ENCODE measurements at places on chromosomes 2 and 18.

DNA sequence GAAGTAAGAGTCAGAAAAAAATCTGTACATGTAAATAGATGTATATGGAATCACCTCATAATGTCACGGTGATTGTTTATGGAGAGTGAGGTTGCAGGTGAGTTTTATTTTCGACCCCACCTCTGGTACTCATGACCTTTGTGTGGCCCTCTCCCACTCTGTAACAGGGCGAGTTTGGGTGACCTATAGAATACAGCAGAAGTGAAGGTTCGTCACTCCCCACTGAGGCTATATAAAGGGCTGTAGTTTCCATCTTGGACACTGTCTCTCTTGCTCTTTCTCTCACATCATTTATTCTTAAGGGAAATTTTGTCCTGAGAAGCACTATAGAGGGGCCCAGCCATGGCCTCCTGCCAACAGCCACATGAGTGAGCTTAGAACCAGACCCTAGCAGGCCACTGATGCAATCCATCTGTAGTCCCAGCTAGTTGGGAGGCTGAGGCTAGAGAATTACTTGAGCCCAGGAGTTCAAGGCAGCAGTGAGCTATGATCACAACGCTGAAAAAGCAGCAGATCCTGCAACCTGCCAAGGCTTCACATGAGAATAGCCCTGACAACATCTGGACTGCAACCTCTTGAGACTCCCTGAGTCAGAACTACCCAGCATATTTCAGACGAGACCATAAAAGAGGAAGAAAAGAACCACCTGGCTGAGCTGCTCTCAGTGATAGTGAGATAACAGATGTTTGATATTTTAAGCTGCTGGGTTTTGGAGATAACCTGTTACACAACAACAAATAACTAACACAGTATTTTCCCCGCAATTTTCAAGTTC, 74.3 kb upstream of the SLC1A4 start:
- no peak for DNase-seq

DNA sequence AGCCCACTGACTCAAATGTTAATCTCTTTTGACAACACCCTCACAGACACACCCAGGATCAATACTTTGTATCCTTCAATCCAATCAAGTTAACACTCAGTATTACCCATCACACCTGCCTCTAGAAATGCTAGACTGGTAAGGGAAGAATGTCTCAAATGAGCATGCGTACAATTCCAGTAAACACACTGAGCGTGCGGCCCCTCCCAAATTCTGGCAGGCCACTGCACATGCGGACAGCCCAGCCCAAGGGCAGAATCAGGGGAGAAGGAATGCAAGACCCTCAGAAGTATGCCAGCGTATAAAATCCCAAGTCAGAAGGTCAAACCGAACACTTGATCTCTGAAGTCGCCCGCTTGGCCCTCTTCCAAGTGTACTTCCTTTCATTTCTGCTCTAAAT, 7.6 kb upstream of the EMILIN2 start:
- no peak for DNase-seq

DNA sequence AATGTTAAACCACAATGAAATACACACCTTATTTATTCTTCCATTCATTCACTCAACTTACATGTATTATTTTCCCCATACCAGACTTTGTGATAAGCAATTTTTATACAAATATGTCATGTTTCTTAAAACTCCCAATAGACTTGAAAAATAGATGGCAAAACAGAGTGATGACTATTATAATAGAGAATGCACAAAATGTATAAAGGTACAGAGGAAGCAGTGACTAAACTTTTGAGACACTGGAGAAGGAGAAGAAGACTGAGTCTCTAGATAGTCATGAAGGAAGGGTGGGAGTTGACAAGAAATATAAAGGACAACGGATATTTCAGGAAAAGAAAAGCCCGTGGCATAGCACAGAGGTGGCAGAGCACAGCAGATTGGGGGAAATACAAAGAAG, 198.1 kb upstream of the SLC39A10 start:
- no peak for DNase-seq

- no peak for DNase-seq
These were observed 19.0 kb downstream of the VIL1 start for GRCh38 chr2:218437969-218438368.

- DNase-seq, result no peak
These were observed 166.7 kb downstream of the NCK2 start for GRCh38 chr2:105911425-105911824.

GRCh38 chr2:218927876-218928275, 31.6 kb upstream of the CDK5R2 start:
- DNase-seq, result no peak

DNA sequence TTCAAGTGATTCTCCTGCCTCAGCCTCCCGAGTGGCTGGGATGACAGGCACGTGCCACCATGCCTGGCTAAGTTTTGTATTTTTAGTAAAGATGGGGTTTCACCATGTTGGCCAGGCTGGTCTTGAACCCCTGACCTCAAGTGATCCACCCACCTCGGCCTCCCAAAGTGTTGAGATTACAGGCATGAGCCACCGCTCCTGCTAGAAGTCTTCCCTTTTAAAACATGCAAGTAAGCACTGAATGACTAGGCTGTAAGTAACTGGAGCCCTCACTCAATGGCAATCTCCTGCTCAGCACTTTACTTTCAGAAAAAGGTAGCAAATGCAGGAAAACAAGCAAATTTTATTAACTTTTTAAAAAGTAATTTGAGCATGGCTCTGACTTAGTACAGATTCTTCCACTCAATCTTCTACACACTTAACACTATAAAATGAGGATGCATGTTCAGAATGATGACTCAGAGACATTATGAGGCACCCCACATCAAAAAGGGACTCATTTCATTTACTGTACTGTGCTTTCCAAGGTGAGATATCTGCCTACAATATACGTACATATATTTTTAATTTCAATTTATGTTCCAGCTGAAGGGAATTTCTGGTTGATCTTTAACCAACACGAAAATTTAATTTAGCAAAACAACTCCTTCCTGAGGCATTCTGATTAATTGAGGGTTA, 6.6 kb upstream of the NCK2 start:
- DNase-seq, result no peak

- DNase-seq, result no peak
These were observed 12.1 kb downstream of the SP3 start for GRCh38 chr2:173953047-173953424.

- no peak for DNase-seq
These were observed 47.2 kb upstream of the REG3G start for GRCh38 chr2:78978340-78978739.

DNA sequence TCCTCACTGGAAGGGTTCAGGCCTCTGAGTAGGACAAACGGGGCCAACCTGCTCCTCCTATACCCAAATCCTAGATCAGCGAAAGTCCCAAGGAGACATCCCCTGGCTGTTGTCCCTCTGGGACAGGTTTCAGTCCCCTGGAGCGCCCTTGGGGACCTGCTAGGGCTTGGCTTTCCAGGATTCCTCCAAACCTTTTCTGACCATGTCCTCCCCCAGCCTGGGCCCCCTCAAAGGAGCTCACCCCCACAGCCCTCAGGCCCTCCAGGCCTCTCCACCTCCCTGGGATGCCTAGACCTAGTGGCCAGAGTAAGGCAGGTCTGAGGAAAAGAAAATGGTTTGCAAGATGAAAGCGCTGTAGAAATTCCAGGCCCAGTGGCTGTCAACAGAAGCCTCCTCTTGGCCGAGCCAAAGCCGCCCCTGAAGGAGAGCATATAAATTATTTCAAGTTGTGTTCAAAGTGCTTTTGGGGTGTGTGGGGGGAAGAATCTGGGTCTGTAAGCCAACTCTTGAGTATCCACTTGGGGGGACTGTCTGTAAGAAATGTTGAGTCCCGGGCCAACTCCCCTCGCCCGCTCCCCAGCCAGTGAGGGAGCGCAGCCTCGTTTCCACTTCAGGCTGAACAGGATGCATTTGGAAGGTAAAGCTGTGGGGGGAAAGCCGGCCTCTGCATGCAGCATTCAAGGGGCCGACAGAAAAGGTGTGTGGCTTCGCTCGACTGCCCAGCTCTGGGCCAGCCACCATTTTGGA, 158.6 kb downstream of the DYSF start:
- DNase-seq, result no peak

DNA sequence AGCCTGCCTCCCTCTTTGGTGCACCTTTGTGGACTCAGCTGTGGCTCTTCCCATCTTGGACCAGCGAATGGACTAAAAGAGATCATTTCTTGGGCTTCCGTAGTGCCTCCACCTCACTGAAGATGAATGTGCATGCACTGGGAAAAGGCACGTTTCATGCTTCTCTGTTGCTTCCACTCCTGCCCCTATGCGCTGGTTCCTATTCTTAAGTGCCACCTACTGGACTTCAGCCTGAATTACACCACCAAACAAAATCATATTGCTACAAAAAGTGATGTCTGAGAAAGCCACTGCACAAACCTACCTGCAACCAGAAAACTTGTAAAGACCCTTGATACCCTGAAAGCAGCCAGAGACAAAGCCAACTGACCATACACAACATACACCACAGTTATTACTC, 695.6 kb downstream of the TSN start:
- peak; percentile 29 for DNase-seq

GRCh38 chr2:15808204-15808910, 132.0 kb upstream of the MYCN start:
- DNase-seq, result peak; percentile 58

- no peak for DNase-seq
These were observed 76.1 kb upstream of the CAVIN2 start for GRCh38 chr2:191922736-191923651.

- DNase-seq, result no peak
These were observed 201.0 kb downstream of the NDUFA10 start for GRCh38 chr2:239824046-239824694.

DNA sequence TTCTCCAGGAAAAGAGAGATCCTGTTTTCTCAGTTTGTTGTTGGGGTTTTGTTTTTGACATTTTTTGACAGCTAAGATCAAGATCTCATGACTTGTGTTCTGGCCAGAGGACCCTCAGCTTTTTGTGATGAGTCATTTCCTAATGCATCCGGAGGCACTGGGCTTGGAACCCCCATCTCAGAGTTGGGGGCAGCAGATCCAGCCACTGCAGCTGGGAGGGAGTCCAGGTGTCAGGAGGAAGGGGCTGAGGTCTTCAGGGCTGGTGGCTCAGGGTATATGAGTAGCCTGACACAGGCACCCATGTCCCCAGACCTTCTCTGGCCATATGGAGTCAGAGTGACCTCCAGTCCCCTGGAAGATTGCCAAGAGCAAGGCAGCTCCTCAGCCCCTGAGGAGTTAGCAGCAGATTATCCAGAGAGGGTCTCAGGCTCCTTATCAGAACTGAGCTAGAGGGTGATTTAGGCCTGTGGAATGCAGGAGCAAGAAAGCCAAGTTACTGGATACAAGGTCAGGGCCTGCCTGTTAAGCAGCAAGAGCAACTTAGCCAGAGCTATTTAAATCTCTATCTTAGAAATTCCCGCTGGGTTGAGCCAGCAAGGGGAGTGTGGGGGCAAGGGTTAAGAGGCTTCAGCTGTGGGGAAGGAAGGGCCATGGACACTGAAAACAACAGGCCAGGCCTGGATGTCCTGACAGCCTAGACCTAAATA, 62.4 kb downstream of the TANC1 start:
- peak; percentile 67 for DNase-seq

DNA sequence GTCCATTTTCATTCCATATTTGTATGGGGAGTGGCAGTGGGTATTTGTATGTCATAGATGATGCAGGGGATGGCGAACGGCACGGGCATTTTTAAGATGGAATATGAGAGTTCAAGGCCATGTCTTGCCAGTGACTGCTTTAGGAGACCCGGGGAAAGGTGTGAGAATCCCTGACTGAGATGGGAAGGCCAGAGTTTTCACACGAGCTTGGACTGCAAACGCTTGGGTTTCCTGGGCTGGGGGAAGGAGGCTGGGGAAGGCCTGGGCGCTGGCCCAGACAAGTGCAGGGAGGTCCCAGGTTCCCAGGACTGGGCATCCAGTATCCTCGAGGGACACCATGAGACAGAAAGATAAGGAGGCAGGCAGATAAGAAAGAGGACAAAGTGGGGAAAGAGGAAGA, 35.2 kb downstream of the CNGA3 start:
- no peak for DNase-seq

- peak; percentile 12 for DNase-seq
These were observed 32.7 kb upstream of the SPRED2 start for GRCh38 chr2:65465124-65465523.

DNA sequence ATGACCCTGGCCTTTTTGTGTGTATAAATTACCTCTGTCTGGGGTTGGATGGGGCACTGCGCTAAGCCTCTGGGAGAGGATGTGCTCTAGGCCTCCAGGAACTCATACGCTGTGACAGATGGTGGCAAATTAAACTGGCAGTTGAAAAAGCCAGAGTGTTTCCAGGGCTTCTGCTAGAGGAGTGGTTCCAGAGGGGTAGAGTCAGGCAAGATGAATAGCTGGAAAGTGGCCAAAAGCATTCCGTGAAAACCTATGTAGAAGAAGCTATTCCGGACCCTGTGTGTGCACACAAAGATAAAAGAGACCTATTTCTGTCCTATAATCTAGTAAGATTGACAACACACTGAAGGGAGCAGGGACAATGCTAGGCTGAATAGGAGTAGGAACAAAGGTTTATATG, 84.8 kb downstream of the ACTR3 start:
- DNase-seq, result no peak

DNA sequence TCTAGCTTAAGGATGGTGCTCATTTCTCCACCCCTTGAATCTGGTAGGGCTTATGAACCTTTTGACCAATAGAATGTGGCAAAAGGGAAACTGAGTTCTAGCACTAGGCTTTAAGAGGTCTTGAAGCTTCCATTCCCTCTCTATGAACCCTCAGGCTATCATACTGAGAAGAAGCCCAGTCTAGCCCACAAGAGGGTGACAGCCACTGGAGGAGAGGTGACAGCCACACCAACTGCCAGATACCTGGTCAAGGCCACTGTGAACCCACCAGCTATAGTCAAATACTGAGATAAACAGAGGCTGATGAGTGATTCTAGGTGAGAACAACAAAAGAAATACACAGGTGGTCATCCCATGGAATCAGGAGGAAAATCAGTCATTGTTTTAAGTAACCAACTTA, 37.6 kb downstream of the NCKAP5 start:
- no peak for DNase-seq

- DNase-seq, result no peak
These were observed 91.7 kb upstream of the ASB18 start for GRCh38 chr2:236355911-236356310.

DNA sequence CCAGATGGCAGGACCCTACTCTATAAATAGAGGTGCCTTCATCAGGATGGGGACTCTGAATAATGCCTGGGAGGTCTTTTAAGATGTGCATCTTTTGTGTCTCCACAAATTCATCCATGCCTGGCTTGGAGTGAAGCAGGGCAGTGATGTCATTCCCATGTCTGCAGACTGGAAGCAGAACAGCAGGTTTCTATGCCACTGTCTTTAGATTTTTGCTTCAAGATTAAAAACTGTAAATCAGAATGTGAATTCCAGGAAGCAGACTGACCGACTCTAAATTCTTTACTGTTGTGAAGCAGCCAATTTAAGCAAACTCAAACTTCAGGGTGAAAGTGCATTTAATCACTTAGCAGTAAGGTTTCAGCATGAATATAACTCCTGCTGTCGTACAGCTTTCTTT, 159.3 kb downstream of the SCG2 start:
- peak; percentile 25 for DNase-seq

Data from fibroblast of skin of scalp (primary cell).